Stimulated activated CD8-positive, alpha-beta memory T cell treated with anti-CD3 and anti-CD28 coated beads, Interleukin-2, amount 100 ng/mL, for 48 hours (primary cell): ENCODE measurements at places on chromosomes 3 and 15.

DNA sequence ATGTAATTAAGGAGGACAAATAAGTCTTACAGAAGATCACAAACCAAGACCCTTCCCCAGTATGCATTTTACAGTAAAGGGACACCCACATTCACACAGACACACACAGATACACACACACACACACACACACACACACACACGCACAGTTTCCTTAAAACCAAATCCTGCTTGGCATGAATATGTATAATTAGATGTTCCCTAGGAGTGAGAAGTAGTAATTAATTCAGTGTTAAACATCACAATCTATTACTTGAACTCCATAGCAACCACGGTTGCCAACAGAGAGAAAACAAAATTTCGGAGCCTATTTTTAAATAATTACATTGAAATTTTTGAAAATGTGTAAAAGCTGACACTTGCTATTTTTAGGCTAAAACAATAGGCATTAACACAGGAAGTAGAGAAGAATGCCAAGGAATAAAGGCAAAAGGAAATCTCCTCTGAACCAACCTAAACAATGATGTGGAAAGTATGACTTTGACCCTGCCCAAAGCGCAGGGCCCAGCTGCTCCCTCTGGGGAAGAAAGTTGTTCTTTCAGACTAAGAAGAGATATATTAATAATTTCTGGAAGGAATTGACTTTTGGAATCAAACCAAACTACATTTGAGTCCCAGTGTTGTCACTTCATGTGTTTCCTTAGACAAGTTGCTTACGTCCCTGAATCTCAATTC lies 215.3 kb downstream of the CPNE4 start:
- no peak for DNase-seq

- no peak for DNase-seq
Observed at GRCh38 chr3:37800022-37800551, 61.6 kb upstream of the CTDSPL start.

- DNase-seq, result no peak
Observed at GRCh38 chr3:73319179-73319769, 257.8 kb downstream of the EBLN2 start.

GRCh38 chr15:28942046-28942445 lies 56.3 kb downstream of the APBA2 start:
- DNase-seq, result no peak

GRCh38 chr15:70589728-70590127 lies 173.6 kb downstream of the UACA start:
- no peak for DNase-seq

- DNase-seq, result no peak
Observed at GRCh38 chr3:123267821-123268220, 66.1 kb downstream of the SEC22A start.

DNA sequence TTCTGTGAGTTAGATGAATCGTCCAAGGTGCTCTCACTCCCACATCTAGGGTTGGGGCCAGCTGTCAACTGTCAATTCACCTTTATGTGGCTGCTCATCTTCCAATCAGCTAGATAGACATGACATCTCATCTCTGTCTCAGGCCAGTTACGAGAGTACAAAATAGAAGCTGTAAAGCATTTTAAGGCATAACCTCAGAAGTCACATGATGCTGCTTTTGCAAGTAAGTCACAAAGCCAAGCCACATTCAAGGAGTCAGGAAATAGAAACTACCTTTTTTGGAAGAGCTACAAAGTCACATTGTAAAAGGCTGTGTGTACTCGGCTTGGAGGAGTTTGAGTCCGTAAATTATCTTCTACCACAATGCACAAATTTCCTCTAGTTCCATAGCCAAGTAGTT lies 5.1 kb upstream of the CCR1 start:
- no peak for DNase-seq

- DNase-seq, result no peak
Observed at GRCh38 chr3:154584974-154585373, 155.0 kb upstream of the GPR149 start.

DNA sequence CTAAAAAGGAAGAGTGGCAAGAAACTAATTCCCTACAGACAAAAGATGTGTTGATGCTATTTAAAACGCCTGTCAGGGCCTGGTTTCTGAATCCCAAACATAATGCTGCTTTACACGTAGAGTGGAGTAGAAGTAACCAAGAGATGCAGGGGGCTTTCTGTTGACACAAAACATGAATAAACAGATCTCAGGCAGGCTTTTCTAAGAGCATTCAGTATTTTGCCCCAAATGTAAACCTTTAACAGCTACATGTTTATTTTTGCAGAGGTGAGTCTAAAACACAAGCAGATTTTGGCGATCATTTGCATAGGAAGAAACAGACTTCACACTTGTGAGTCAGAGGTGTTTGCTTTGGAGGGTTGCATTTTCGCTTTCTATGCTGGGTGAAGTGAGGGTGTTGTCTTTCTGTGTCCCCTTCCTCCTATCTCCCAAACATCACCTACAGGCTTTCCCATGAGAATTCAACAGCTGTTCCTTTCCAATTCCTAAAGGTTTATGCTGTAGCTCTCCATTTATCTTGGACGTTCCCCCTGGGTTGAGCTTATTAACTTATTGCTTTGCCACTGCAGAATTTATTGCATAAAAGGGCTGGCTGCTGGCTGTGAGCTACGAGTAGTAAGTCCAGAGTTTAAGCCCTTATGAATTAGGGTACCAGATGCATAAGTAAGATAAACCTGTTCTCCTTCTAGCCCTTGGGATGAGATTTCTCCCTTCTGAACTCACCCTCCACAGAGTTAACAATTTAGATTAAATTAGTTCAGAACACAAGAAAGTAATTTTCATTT lies 156.7 kb downstream of the DIPK2A start:
- no peak for DNase-seq

DNA sequence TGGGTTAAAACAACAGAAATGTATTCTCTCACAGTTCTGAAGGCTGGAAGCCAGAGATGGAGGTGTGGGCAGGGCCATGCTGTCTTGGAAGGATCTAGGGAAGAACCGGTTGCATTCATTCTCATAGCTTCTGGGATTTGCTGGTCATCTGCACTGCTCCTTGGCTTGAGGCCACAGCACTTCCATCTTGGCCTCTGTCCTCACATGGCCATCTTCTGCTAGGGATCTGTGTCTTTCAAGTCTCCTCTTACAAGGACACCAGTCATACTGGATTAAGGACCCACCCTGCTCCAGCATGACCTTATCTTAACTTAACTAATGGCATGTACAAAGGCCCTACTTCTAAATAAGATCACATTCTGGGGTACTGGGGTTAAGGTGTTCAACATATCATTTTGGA lies 47.7 kb downstream of the RPLP1 start:
- no peak for DNase-seq

DNA sequence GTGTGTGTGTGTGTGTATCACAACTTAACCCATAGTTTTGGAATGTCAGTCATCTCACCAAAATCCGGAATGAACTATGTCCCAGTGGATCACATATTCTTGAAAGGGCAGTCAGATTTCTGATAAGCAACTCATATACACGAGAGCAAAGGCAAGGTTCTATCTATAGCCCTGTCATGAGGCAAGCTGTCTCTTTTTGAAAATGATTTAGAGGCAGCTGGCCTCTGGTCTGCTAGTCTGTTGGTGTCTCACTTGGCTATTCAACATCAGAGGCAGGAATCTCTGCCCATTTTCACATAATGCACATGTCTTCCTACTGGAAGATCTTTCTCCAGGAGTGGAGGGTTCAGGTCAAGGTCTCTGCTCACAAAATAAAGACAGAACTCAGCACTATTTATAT lies 79.8 kb downstream of the CNTN6 start:
- DNase-seq, result no peak
